ENCODE measurements at places on chromosomes 2 and 18.
A peak's percentile ranks its signal among the peaks of the same experiment; 100 is the strongest.

DNA sequence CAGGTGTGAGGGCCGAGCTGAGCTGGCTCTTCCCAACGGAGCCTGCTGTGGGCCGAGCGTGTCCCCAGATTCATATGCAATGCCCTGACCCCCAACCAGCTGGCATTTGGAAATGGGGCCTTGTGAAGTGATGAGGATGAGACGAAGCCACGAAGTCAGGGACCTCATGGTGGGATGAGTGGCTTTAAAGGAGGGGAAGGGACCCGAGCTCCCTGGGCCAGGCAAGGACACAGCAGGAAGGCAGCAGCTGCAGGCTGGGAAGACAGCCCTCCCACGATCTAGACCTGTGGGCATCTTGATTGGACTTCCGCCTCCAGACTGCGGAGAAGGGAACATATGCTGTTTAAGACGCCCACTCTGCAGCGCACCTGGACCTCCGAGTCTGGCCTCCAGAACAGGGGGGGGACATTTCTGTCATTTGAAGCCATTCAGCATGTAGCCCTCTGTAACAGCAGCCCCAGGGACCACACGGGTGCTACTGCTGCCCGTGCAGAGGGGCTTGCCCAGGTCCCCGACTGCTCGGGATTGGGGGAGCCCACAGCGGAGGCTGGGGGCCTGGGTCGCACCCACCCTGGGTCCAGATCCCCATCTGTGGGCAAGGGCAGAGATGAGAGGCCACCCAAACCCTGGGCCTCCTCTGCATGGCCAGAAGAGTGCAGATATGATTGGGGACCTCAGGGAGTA is 27.2 kb downstream of the KIF1A start:
- no peak for DNase-seq

DNA sequence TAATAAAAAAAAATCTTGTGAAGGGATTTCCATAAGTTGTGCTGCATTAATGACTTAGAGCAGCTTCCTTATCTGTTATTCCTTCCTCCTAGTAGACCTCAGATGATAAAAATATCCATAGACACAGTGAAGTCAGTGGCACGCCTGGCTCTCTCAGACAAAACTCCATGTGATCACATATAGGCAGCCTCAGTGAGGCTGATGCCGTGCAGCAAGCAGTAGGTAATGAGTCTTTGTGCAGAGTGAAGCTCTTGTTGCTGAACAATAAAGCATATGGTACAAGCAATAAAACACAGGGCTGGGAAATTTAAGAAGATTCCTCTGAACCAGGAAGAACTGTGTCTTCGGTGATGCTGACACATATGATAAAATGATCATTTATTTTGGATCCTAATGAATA is 102.7 kb downstream of the CSRNP3 start:
- DNase-seq = no peak

DNA sequence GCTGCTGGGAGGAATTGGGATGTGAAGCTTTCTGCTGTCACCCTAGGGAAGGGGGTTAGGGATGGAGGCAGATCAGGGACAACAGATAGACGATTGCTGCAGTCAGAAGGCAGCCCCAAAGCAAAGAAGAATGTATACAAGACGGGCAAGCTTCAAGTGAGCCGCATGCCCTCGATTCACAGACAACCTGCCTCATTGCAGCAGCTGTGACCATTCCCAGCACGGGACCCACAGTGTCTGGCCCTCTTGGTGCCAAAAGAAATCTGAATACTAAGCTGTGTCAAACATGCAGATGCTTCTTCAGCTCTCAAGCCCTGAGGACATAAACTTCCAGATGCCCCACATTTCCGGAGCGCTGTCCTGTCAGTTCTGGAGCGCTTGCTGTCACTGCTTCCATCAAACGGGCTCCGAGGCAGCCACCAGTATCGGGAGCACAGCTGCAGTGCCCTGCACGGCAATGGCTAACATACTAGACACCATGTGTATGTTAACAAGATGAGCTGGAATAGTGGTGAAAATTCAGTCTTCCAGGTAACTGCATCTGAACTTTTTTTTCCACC is 33.8 kb downstream of the PRELID3A start:
- DNase-seq = no peak

- DNase-seq = no peak
Measured at GRCh38 chr2:237096201-237096600, 10.5 kb downstream of the COPS8 start.

- DNase-seq = no peak
Measured at GRCh38 chr2:41947701-41948396, 100.0 kb upstream of the PKDCC start.

DNA sequence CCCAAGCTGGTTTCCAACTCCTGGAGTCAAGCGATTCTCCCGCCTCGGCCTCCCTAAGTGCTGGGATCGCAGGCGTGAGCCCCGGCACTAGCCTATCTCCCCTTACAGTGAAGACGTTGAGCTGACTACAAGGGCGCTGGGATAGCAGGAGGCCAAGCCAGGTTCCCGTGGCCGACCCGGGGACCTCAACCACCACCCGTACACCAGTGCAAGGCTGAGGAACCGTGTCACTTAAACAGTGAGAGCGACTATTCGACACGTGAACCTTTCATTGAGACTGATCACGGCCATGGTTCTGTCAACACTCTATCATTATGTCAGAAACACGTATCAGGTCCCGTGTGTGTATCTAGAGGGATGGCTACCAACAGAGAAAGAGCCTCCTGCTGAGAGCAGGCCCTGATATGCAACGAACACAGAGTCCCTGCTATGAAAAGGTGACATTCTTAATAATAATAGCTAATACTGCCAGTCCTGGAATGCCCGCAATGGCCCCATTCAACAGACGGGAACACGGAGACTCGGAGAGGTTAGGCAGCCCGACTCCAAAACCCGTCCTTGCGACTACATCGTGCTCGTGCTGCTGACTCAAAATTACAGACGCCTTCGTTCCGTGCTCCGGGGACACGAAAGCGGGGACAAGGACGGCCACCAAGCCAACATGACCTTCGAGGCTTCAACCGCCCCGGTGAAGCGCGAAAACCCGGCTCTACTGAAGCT is 833 bp downstream of the AFG3L2 start:
- peak; percentile 49 for DNase-seq

- peak; percentile 51 for DNase-seq
Measured at GRCh38 chr2:30683236-30683956, 123.8 kb downstream of the CAPN13 start.

GRCh38 chr2:121902171-121902591 is 146.7 kb downstream of the TSN start:
- DNase-seq = no peak

DNA sequence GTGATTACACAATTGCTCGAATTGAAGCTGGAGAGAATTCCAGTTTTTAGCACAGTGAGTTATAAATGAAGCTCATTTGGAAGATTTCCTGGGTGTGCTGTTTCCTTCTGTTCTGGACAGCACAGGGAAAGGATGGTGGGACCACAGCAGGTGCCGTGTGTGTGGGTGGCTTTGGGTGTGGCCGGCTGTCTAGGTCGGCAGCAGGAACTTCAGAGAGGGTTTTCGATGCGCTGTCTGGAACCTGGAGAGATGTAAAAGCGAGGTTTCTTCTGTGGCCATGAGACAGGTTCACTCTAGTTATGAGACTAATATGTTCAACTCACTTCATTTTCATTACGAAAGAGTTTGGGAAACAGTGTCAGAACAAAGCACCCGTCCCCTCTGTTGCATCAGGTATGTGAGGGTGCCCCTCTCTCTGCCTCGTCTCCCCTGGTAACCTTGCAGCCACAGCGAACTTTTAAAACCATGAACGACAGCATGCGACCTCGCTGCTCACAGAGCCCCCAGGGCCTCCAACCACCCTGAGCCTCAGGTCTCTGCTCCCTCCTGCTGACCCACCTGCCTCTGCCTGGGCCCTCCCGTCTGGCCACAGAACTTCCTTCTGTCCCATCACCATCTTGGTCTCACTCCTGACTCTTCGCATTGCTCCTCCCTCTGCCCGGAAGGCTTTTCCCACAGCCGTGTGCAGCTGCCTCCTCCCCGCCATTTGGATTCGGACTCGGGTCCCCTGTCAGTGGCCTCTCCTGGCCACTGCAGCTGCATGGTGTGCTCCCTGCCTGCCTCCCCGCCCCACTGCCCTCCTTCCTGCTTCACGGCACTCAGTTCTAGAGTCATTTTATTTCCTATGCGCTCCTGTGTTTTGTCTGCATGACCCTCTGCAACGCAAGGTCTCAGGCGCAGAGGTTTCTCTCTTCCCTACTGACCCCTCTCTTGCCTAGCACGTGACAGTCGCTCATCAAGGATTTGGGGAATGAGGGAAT is 151.2 kb downstream of the NDUFA10 start:
- DNase-seq = no peak

- DNase-seq = no peak
Measured at GRCh38 chr2:26644188-26644835, 3.1 kb upstream of the CIB4 start.

- DNase-seq = no peak
Measured at GRCh38 chr2:72602095-72602494, 223.7 kb downstream of the EXOC6B start.

DNA sequence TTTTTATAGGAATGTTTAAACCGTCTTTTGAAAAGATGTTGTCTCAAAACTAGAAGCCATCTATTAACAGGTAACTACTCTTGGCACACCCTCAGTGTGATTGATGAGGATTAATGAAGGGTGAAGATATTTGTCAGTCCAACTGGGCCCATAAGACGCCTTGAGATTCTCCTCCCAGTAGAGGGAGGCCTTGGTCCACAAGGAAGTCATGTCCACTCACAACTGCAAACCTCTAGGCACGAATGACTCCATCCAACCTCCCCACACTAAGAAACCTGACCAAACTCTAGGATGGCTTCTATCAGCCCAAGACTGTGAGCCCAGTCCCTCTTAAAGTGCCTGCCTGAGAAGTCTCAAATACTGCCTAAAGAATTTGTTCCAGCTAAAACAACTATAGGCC is 19.2 kb upstream of the GRP start:
- peak; percentile 2 for DNase-seq

- DNase-seq = no peak
Measured at GRCh38 chr2:24740142-24740541, 53.0 kb downstream of the PTRHD1 start.

GRCh38 chr2:86229221-86229620 is 30.0 kb downstream of the MRPL35 start:
- DNase-seq = peak; percentile 64

DNA sequence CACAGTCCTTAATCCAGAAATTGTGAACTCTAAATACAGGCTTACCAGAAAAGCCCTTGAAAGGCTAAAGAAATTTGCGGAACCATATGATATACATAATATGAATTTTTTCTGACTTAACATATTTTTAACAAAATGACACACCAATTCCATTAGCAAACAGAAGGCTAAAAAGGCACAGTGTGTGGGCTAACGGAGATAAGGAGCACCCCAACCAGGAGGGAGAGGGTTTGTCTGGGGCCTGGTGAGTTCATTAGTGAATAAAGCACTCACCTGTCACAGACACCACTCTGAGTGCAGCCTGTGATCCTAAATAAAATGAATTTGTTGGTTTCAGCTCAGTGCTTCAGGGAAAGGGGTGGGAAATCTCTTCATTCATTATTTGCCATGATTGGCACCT is 2.7 kb upstream of the FECH start:
- DNase-seq = no peak

DNA sequence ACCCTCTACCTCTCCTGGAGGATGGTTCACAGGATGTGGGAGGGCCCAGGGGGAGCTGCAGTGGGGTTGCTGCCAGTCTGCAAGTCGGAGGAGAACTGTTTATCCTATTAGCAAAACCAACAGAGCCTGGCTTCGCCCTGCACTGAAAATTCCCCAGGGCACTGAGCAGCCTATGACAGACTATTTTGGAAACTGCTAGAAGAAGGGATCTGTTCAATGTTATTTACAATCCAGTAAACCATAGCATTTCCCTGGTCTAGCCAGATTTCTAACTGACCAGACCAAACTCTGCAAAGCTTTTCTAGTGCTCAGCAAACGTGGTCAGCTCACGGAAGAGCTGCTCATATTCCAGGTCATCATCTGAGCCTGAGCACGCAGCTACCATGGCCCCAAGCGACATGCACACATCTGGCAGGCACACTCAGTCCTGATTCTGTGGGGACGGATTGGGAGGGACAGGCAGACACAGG is 64.8 kb upstream of the PID1 start:
- DNase-seq = no peak

- DNase-seq = peak; percentile 39
Measured at GRCh38 chr2:69387770-69388481, 899 bp upstream of the GFPT1 start.

DNA sequence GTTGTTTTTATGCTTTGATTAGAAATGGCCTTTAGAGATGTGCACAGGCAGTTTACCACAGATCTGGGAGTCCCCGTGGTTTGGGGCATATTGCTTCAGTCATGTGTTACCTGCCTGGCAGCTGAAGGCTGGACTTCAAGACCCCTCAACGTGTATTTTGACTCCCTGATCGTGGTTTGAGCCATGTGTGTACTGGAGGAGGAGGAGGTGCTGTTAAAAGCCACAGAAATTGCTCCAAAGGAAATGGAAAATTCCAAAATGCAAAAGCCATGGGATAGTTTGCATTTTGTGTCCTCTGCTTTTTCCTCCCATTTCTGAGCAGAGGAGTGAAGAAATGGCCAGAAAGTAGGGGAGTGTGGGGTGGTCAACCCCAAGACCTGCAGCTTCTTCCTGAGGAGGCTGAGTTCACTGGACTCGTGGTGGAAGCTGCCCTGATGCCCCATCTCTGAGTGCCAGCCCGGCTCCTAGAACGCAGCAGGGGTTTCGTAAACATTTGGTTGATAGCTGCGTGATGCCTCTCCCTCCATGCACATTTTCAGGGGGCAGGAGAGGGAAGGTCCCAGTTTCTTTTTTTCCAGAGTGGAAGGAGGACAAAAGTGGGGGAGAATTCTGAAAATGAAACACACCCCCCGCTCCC is 45.7 kb downstream of the ITGB1BP1 start:
- no peak for DNase-seq

- DNase-seq = no peak
Measured at GRCh38 chr2:26187114-26187513, 14.2 kb downstream of the GAREM2 start.

- DNase-seq = no peak
Measured at GRCh38 chr18:77069931-77070330, 62.7 kb downstream of the MBP start.

DNA sequence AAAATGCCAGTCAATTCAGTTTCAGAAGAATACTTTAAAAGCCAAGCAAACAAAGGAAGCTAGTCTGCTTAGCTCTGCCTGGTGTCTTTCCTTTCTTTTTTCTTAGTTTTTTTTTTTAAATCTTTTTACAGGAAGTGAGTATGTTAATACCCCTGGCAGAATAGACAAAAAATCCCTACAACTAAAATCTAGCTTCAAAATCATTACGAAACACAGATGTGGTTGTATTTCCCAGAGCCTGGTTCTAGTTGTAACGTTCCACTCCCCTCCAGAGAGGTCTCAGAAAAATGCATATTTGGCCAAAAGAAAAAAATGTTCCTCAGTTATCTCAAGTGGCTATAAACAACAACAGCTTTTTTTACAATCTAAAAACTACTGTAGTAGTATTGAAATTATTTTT is 202.1 kb upstream of the RND3 start:
- no peak for DNase-seq

DNA sequence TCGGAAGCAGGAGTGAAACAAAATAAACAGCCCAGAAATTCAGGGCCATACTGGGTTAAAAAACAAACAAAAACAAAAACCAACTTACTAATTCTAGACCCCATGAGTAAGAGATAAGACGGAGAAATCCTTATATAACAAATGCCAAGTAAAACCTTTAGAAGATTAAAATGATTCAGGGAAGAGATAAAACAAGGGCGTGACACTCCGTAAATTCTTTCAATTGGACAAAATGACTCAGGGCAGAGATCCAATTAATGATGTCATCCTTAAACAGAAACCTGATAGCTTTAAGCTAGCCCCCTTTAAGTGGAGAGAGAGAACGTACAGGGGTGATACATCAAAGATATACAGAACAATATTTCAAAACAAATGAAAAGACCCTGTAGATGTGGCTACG is 317.4 kb downstream of the NBAS start:
- DNase-seq = no peak

GRCh38 chr2:23381084-23381483 is 3.9 kb upstream of the KLHL29 start:
- peak; percentile 70 for DNase-seq
